Omental fat pad (tissue), 4 donors: ENCODE measurements at places on chromosomes 6 and 20. TPM values are rescaled to one million over a fixed set of nuclear protein-coding genes. Genes with fewer than 3 reads are reported as not detected.

- DNase-seq, result no peak
These were observed 28.4 kb downstream of the FBXO5 start for GRCh38 chr6:152954443-152954842.

- DNase-seq, result no peak
These were observed 183.4 kb downstream of the ALDH8A1 start for GRCh38 chr6:134766497-134766896.

- DNase-seq, result no peak
These were observed 14.8 kb upstream of the NAA20 start for GRCh38 chr20:20002101-20002998.

GRCh38 chr6:130020907-130021629 is 2.7 kb downstream of the L3MBTL3 start:
- peak; percentile 46 for DNase-seq

DNA sequence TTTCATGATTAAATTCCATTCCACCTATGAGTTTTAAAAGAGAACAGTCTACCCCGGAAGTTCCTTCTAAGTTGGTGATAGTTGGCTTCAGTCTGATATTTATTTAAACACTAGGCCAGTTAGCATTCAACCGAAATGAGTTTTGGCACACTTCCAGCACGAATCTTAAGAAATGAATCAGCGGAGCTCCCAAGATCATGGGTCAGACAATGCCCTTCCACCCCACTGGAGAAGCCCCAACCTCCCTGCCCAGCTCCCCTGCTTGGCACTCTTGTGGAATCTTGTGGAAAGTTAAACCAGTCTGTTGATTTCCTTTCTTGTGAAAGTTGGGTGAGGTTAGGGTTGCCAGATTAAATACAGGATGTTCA is 64.3 kb downstream of the MKKS start:
- DNase-seq, result no peak

DNA sequence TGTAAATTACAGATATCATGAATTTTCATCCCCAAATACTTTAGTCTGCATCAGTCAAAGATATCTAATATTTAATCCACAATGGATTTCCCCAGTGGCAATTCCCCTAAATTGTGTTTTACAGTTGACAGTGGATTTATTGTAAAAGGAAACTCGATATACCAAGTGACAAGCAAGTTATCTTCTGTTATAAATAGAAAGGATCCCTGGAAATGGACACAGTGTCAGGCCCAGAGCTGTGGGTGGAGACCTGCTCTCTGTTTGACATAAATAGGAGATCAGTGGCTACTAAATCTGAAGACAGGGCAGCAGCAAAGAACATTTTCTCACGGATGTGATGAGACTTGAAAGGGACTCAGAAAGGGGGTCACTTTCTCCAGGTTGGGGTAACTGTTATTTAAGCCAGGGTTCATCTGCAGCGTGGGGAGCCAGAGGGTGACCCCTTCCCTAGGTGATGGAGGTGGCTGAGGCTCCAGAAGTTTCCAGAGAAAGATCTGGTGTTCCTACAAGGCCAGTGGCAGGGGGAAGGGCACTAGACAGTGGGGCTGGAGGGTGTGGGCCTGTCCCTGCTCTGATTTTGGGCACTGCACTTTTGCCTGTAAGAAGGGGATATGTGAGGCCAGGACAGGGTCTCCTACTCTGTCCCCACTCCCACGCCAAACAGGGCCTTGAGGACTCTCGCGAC is 12.3 kb upstream of the FAM110A start:
- DNase-seq, result no peak

DNA sequence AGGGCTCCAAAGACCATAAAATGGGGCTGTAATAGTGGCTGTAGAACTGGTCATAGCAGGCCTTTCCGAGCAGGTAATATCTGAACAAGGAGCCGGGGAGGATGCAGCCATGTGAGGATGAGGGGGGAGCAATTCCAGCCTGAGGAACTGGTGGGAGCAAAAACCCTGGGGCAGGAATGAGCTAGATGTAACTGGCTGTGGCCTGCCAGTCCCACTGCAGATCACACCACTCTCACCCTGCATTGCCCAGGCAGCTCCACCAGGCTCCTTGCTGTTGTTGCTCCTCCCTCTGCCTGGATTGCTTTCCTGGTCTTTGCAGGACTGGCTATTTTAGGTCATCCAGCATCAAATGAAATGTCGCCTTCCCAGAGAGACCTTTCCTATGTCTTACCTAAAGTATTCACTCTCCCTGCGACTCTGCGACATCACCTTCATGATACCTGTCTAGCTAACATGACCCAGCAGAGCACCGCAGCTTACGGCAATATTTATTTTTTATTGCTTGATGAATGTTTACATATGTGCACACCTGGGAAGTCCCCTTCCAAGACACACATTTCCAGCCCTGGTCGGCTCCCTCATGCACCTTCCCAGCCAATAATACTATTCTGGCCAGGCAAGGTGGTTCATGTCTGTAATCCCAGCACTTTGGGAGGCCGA is 2.4 kb upstream of the ZFP64 start:
- DNase-seq, result no peak

DNA sequence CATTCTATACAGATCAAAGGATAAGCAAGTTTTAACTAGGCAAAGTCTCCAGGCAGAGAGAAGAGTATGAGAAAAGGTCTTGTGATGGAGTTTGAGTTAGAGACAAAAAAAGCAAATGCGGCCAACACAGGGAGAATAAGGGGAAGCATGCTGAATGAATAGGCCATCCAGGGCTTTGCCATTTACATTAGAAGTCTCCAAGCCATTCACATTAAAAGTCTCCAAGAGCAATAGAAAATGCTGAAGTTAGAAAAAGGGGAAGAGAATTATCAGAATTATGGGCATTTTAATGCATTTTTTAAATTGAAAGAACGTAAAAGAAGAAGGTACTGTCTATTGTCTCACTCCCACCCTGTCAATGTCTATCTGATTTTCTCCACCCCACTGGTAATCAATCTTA is 49.4 kb downstream of the PDSS2 start:
- no peak for DNase-seq

- DNase-seq, result no peak
These were observed 53.2 kb downstream of the CTCFL start for GRCh38 chr20:57471496-57472372.

- no peak for DNase-seq
These were observed 42.2 kb upstream of the SPTLC3 start for GRCh38 chr20:12966468-12967085.

- no peak for DNase-seq
These were observed 21.9 kb downstream of the DEF6 start for GRCh38 chr6:35319346-35320030.

DNA sequence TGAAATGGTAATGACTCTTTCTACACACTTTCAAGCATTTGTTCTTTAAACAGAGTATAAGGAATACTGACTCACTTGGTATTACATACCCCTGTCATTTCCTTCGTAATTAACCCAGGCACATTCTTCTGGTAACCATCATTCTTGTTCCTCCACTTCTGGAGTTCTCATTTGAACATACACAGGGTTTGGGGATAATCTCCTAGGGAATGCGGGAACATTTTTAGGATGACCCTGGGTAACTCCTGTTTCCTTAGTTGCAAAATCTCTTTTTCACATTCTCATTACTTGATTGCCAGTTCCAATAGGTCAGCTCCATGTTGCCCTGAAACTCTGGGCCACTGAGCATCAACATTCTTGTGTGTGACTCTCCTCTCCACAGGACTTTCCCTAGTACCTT is 51.5 kb upstream of the E2F3 start:
- no peak for DNase-seq

DNA sequence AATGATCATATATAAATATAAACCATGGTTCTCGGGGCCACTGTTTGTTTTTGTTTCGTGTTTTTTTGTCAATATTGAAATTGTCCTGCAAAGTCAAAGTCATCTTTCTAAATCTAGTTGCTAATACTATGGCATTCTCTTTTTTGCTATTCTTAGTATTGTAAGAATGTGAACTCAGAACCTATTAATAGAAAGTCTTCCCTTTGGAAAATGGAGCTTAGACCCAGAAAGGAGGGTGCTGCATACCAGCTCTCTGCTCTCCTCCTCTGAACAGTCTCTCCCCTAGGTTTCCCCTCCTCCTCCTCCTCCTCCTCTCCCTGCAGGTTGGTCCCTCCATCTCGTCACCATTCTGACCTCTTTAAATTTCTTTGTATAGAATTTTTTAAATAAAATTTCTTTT is 150.4 kb upstream of the CCN2 start:
- DNase-seq, result no peak

GRCh38 chr6:16238963-16239797 is 793 bp downstream of the GMPR start:
- peak; percentile 47 for DNase-seq

- DNase-seq, result no peak
These were observed 106.8 kb upstream of the PREP start for GRCh38 chr6:105509506-105510331.

DNA sequence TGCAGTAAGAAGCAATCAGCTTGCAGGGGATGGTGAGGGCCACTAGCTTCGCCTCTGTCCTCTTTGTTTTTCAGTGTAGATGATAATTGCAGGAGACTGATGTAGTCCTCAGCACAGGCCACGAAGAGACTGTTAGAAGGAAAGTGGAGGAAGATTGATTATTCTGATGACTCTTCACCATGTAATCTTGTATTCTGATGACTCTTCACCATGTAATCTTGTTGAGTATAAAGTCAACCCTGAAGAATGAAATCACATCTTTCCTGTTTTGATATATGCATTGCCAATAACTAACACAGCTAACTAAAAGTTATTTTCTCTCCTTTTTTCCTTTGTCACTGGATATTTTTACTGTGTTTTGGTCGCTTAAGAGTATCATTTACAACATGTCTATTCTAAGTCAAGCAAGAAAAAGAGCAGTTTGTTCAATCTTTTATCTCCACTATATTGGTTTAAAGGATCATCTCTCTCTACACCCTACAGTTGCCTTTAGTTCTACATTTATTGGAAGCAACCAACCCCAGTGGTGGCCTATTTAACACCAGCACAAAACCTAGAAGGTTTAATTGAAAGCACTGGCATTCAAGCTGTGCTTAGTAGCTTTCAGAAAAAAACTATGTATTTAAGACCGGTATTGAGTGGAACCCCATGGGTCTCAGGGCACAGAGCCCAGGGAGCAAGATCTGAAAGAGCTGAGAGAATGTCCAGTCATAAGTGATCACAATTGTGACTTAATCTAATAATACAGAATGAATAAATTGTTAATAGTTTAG is 107.2 kb upstream of the BTBD3 start:
- no peak for DNase-seq

DNA sequence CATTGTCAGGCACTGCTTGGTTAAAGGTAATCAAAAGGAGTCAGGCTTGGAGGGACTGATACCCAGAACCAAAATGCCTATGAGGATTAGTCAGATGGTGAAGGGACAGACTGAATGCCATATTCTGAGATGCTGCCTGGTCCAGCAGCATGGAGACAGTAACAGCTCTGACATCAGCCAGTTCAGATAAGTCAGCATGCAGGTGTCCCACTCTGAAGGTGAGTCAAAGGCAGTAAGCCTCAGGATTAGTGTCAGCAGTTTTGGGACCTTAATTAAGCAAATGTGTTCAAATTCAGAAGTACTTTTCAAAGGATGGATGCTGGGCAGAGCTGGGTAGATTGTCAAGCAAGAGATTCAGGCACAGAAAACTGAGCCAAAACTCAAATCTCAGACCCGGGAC is 198.4 kb downstream of the RPS12 start:
- DNase-seq, result no peak

EPM2A gene
- 11.2 TPM for total RNA-seq

DNAH8 gene
- not detected for total RNA-seq

TSBP1 gene
- total RNA-seq, result not detected

CDK19 gene
- 9.8 TPM for total RNA-seq

SAMD5 gene
- 3.3 TPM for total RNA-seq

DCDC2 gene
- not detected for total RNA-seq

ZKSCAN4 gene
- total RNA-seq, result 6.0 TPM

SLC35D3 gene
- total RNA-seq, result not detected

BTNL2 gene
- total RNA-seq, result not detected

PROKR2 gene
- not detected for total RNA-seq

LY6G5C gene
- 4.5 TPM for total RNA-seq

FBXO30 gene
- total RNA-seq, result 7.2 TPM

FNDC11 gene
- not detected for total RNA-seq
